Vagina (tissue), 2 donors: ENCODE measurements at places on chromosomes 6 and 20.
A peak's percentile ranks its signal among the peaks of the same experiment; 100 is the strongest.

- no peak for DNase-seq
Observed at GRCh38 chr6:164195942-164196281, 781.4 kb downstream of the QKI start.

DNA sequence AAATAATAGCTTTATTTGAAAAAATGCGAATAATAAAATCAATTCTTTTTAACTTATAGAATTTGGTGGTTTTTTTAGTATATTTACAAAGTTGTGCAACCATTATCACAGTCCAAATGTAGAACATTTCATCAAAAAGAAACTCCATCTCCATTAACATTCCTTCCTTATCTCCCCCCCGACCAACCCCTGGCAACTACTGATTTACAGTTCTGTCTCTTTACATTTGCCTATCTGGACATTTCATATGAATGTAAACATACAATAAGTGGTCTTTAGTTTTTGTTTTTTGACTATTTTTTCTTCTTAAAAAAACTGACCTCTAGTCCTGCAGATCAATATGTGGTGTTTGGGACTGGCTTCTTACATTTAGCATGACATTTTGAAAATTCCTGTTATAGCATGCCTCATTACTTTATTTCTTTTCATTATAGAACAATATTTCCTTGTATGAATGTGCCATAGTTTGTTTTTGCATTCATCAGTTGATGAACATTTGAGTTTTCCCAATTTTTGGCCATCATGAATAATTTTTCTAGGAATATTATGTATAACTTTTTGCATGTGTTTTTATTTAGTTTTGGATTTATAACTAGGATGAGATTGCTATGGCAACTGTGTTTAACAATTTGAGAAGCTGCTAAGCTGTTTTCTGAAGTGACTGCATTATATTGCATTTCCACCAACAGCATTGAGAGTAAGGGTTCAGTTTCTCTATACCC lies 344.7 kb downstream of the NKAIN2 start:
- no peak for DNase-seq

DNA sequence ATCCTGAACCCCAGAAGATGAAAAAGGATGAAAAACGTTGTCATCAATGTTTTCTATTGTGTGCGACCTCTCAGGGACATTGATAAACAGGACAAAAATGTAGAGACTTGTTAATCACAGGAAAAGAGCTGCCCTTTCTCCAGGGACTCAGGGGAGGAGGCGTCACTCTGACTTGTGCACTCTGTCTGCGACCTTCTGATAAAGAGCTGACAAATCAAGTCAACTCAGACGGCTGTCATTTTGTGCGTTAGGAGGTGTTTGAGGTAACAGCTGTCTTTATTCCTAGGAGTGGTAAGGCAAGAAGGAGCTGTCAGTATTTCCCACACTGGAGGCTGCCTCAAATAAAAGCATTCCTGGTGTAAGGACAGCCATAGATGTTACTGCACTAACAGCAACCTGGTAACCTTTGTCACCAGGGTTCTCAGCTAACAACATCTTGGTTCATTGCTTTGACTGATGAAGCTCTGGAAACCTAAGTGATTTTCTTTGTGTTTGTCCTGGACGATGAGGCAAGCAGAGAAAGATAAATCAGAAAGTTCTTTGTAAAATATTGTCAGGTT lies 38.6 kb upstream of the NXT1 start:
- no peak for DNase-seq

DNA sequence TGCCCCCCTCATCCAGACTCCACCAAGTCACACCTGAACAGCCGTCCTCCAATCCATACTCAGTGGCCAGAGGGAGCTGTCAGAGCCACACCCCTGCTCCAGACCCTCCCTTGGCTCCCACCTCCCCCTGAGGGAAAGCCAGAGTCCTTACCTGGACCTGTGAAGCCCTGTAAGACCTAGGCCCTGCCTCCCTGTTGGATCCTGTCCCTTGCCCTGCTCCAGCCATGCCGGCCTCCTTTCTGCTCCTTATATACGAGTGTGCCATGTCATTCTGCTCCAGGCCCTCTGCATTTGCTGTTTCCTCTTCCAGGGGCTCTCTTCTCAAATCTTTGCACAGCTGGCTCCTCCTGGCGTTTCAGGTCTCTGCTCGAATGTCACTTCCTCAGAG lies 100.3 kb upstream of the MYL9 start:
- no peak for DNase-seq

DNA sequence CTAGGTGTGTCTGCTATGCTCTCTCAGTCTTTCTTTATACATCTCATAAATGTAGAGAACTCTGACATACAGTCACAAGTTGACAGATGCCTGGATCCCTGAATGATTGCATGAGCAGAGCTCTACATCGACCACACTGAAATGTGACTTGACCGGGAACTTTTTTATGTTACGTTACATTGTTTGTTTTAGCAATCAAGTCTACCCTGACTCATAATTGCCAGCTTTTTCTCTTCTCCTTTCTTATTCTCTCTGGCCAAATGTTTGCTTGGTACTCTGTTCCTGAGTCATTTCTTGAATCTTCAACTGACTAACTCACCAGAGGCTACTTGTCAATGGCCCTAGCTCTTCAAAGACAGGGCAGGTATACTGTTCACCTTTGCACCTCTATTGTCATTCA lies 213.6 kb upstream of the DTNBP1 start:
- DNase-seq, result no peak

- no peak for DNase-seq
Observed at GRCh38 chr6:36676141-36677058, 2.1 kb upstream of the CDKN1A start.

- no peak for DNase-seq
Observed at GRCh38 chr6:18121580-18122127, 823 bp downstream of the NHLRC1 start.

DNA sequence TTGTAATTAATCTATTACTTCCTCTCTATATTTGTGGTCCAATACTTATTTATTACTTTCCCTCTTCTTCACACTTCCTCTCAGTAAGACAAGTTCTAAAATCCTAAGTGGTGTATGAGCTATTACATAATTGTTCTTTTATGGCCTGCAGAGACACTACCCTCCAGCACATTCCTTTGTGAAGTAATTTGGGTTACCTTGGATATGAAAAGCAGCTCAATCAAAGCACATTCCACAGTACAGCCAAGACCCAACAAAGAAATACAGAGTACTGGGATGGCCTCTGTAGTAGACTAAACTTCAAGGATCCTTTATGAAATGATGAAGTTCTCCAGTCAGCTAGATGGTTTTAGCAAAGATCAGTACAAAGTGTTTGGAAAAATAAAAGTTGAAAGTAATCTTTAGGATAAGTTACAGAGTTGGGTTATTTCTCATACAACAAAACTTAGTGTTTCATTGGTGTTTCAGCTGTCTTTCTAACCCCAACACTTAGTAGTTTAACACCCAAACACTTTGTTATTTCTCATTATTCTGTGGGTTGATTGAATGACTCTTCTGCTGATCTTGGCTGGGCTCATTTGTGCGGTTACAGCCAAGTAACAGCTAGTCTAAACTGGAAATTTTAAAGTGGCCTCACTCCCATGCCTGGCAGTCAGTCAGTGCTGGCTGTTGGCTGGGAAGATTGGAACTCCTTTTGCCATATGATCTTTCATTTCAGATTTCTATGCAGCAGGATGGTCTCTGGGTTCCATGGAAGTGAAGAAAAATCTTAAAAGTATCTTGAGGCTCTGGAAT lies 161.5 kb upstream of the POU3F2 start:
- DNase-seq, result no peak

DNA sequence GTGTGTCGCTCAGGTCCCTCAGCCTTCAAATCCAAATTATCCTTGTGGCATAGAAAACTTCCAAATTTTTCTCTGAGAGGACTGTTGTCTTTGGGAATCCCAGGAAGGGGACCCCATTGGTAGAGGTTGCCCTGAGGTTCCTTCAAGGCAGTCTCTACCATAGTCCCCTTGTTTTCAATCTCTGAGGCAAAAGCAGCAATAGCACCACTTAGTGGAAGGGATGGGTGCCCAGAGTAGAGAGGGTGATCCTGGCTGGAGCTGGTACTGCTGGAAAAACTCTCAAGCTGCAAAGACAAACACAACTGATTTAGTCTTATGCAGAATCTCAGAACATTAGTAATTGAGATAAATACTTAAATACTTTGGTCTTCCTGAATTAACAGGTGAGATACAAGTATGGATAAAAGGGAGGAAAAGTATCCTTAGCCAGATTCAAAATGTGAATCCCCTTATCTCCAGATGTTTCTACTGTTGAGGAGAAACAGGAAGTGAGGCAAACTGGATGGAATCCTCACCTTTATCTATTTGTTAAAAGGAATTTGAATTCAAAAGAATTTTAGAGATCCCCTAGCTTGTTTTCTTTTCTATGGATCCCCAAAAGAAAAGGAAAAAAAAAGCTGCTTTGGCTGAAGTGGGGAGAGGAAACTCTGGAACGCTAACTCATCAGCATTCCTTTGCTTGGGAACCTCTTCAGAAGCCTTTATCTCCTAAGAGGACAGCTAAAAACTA lies 13.4 kb downstream of the ZNF318 start:
- no peak for DNase-seq

DNA sequence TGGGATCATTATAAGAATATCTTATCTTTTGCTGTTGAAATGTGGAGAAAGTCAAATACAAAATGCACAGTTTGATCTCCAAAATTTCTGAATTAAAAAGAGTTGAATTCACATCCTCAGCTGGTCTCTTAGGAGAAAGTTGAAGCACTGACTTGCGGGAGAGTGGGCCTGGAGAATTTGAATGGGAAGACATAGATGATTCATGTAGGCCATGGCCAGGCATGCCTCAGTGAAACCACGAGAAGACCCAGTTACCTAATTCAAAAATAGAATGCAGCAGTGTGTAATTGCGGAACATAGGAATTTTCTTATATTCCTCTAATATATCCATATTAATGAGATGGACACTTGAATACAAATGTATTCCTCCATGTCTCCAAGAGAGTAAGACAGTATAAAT lies 53.0 kb upstream of the DTNBP1 start:
- no peak for DNase-seq

DNA sequence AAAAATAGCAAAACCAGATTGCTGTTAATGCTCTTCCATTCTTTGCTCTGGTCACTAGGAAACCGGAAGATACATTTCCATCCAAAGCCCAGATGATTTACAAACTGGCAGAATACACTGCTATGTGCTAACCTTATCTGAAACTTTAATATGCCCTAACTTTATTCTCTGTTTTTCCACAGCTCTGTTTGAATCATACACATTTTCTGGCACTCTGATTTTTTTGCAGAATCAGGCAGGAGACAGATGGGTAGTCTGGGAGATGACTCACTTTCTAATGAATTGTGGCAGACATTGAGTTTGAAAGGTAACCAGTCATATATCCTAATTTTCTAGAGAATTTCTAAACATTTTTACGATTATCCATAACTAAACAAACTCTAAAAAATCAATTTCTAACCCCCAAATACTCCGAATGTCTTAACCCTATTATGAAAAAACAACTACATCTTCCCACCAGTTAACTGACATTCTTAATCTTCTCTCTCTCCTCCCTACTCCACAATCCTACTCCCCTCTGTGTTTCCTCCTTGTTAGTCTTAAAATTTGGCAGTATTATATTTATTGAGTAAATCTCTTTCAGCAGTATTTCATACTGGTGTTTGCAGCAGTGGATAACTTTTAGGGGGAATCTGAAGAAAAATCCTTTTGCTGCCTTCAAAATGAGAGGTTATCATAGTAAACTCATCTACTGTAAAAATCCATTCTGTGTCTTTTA lies 63.5 kb downstream of the MAN1A1 start:
- no peak for DNase-seq

DNA sequence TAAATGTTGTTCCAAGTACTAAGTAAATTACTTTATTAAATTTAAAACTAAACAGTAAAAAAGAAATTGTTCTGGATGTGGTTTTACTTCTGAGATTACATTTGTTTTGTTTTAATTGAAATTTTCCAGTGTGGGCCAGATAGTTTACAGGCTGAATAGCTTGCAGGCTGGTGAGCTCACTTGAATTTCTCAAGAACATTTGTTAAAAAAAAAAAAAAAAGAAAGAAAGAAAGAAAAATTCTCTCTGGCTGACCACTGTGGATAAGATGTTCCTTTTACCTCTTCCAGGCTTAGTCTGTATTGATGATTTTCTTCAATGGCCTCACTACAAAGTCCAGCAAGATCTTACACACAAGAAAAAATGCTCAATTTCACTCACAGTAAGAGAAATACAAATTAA lies 85.4 kb downstream of the PLCG1 start:
- no peak for DNase-seq

- no peak for DNase-seq
Observed at GRCh38 chr20:57830515-57830895, 120.7 kb upstream of the PMEPA1 start.

DNA sequence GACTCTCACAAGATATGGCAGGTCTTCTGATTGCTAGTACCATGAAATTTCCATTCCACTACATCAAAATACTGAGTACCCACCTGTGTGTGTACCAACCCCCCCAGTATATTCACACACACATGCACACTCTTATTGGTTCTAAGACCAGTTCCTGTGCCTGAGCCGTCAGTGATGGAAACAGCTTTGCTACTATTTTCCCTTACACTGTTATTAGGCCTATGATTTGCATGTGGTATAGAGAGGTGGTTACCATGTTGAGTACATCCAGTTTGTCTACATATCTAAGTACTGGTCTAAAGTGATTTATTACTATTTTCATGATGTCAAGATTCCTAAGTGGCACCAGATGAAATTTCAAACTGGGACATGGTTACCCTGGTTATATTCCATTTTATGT lies 459.9 kb downstream of the BCKDHB start:
- no peak for DNase-seq

DNA sequence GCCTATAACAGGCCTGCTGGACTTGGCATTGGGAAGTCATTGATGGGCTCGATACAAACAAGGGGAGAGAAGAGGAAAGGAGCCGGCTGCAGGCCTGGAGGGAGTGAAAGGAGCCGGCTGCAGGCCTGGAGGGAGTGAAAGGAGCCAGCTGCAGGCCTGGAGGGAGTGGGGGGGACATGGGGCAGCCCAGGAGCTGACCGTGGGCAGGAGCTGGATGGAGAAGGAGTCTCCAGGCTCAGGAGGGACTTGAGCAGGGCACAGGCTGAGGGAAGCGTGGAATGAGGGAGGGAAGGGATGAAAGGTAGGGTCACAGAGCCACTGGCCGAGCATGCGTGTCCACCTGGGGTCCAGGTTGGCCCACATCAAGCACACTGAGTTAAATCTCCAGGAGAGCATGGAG lies 32.0 kb downstream of the RPP40 start:
- DNase-seq, result no peak

DNA sequence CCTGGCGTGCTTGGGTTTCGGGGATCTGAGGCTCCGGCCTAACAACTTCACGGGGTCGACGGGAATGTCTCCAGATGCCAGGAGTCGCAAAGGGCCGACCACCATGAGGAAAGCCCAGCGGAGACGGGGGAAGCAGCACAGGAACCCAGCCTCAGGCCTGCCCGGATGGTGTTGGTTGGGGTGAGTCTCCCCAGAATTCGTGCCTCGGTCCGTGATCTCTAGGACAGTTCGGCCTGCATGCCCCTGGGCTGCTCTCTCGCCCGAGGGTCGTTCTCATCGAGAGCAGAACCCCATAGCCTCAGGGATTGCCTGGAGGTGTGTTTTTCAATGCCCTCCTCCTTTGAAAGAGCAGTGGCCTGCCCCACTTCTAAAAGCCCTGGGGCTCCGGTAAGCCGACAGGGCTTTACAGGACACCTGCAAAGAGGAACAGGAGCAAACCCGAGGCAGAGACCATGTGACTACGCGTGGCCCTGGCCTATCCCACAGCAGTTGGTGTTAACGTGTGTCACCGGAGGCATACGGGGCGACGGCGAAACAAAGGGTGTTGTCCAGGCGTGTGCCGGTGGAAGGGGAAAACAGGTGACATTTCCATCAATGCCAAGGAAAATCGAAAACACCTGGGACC lies 973.1 kb upstream of the DEFB115 start:
- peak; percentile 46 for DNase-seq
